Activated naive CD4-positive, alpha-beta T cell (primary cell): ENCODE measurements at places on chromosomes 11 and 22.

GRCh38 chr11:111403051-111403726 lies 24.1 kb upstream of the POU2AF1 start:
- no peak for DNase-seq

DNA sequence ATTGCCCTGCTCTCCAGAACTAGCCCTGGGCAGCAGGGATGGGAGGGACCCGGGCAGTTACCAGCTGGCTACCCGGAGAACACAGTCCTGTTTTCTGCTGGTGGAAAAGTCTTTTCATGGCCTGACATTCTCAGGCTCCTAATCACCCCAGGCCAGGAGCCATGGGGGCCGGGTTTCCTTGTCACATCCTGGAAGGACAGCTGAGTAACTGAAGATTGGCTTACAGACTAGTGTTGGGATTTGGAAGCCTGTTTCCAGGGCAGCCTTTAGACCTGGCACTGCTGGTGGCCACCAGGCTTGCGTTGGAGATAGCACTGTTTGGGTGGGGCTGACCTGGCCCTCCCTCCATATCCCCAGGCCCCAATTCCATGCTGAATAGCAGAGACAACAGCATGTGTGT lies 349.0 kb downstream of the CTTN start:
- no peak for DNase-seq

- DNase-seq: no peak
These were observed 5.1 kb downstream of the ZPR1 start for GRCh38 chr11:116782728-116783127.

GRCh38 chr11:46248289-46249102 lies 29.0 kb upstream of the CREB3L1 start:
- no peak for DNase-seq

DNA sequence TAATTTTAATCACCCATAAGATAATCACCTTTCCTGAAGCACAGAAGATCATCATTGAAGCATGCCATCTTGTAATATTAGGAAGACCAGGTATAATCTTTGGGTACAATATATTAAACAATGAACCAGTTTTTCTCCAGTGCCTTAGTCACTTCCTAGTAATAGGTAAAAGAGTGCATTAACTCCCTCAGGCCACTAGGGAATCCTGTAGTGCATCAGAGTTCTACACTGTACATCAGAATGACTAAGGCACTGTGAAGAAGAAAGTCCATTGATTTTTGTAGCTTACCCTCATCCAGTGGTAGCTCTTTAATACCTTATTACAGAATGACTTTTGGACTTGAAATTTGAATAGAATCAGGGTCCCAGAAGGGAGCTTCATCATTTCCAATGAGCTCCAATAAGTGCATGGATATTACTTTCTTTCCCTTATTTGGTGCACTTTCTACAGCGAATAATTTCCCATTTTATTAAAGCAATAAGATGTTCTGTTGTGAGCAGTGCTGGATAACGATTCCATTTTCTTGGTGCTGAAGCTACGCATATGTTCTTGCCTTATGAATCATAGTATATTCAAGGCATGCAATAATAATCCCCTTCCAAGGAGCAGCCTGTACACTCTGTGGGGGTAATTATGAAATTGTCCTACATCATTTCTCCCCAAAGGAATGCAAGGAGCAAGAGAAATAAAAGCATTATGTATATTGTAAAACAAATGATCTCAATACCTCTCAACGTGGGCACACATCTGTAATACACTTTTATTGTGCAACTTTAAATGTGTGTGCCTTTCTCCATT lies 4.7 kb downstream of the C11orf87 start:
- no peak for DNase-seq

GRCh38 chr22:22348127-22348814 lies 103.7 kb downstream of the VPREB1 start:
- no peak for DNase-seq

DNA sequence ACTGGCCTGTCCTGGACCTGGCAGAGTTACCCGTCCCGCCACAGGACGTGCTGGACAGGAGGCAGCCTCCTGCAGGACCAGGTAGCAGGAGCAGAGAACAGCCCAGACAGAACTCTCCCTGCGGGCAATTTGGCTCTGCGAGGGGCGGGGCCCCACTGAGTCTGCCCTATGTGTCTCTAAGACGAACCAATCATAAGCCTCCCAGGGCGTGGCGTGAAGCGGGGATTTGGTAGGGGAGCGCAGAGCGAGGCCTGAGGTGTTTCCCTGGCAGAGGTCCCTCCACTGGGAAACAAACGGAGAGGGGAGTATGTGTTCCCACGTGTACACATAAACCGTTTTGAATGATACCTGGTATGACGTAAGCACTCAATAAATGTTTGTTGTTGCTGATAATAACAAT lies 7.4 kb downstream of the CD82 start:
- no peak for DNase-seq

- no peak for DNase-seq
These were observed 17.9 kb upstream of the TREH start for GRCh38 chr11:118697346-118697745.

GRCh38 chr22:50399751-50400331 lies 56.7 kb downstream of the PPP6R2 start:
- no peak for DNase-seq

- DNase-seq: no peak
These were observed 2.0 kb downstream of the PARVG start for GRCh38 chr22:44182588-44183286.

GRCh38 chr11:102924851-102925380 lies 30.6 kb downstream of the MMP13 start:
- DNase-seq: no peak

- no peak for DNase-seq
These were observed 62.9 kb upstream of the CSNK2A3 start for GRCh38 chr11:11415901-11416300.

- no peak for DNase-seq
These were observed 580.1 kb downstream of the BUD13 start for GRCh38 chr11:116192509-116193210.

- DNase-seq: no peak
These were observed 3.3 kb downstream of the CD248 start for GRCh38 chr11:66313321-66314185.

DNA sequence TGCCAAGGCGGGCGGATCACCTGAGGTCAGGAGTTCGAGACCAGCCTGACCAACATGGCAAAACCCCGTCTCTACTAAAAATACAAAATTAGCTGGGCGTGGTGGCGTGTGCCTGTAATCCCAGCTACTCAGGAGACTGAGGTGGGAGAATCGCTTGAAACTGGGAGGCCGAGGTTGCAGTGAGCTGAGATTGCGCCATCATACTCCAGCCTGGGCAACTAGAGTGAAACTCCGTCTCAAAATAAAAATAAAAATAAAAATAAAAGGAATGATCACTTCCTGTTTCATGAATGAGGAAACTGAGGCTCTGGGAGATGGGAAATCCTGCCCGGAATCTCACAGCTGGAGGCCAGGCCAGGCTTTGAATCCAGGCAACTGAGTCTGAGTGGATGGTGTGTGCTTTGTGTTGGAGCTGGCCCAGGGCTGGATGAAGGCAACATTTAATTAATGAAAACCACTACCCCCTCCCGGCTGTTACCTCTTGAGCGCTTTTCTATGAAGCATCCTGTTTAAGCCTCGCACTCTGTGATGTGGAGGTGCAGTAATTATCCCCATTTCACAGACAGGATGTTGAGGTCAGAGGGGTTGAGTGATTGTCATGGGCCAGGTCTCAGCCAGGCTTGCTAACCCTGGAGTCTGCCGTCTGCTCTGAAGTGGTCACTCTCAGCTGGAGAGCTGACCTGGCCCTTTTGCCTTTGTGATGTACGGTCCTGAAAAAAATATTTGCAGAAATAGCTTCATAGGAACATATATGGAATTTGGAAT lies 27.8 kb downstream of the LRP5 start:
- no peak for DNase-seq

- no peak for DNase-seq
These were observed 13.7 kb upstream of the CDKN1C start for GRCh38 chr11:2899080-2899783.

DNA sequence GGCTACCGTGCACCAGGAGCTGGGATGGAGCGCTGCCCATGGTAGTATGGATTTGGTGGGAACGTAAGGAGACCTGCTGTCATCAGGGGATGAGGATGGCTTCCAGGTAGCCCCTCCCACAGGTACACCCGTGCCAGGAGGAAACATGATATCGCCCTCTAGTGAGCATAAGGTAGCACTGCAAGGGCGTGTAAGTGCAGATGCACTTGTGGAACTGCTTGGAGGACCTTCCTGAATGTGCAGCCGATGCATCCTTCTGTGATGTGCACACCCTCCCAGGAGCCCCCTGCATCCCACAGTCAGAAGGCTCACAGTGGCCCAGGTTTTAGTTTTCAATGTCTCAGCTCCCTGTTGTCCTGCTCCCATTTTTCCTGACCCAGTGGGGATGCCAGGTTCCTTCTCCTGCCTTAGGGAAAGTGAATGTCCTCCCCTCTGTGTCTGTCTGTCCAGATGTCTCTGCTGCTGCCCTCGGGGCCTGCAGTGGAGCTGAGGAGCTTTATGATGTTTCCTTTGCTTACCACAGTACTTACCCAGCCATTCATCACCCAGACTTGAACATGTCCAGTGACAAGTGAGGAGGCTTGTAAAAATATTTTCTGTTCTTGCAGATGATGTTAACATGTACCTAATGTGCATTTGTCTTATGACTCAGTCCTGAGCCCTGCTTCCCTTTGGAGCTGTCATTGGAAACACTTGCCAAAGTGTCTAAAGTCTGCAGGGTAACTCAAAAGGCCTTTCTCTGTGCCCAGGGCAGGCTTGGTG lies 49.2 kb downstream of the DBX1 start:
- no peak for DNase-seq

DNA sequence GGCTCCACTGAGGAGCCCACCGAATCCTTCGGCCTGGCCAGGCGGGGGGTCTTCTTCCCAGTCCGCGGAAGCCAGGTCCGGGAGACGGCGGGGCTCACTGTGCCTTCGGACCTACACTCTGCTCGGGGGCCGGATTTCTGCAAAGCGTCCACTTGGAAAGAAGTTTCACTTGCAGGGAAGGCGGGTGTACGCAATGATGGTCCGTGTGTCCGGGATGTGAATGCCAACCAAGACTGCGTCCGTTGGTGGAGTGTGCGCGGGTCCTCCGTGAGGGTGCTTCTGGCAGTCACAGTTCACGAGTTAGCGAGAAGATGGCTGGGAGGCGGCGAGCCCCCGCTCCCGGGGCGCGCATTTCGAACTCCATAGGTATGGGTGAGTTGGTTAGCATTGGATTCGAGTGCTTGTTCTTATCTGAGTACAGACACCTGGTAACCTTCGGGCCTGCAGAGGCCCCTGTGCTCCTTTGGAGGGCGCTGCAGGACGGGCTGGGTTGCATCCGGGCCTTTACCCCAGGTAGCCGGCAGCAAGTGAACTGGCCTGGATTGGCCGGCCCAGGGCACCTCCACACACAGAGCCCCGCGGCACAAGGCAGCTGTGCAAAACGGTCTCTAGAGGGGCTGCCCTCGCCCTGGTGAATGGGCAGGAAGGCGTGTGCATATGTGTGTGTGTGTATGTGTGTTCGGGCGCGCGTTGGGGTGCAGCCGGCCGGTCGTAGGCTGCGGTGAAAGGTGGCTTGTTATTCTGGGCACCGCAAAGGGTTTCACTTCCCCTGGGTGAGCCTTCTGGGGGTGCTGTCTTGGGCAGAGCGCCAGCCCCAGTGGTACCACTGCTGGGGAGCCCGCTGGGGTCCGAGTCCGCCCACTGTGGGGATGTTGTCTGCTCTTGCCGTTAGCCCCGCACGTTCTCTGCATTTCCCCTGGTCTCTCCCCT lies 13.3 kb upstream of the CYP2R1 start:
- DNase-seq: peak; percentile 68

- DNase-seq: no peak
These were observed 418.6 kb upstream of the LRRC4C start for GRCh38 chr11:41878095-41878494.

DNA sequence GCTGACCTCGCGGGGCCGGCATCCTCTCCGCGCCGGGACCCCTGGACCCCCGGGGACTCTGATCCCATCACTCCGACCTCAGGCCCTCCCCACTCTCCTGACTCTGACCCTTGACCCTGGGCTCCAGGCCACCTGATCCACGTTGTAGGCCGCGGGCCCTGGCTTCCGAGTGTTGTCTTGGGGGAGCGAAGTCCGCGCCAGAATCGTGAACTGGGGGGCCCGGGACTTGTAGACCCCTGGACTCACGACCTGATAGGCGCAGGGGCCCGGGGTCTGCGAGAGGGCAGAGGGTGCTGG lies 716 bp upstream of the TYMP start:
- no peak for DNase-seq

DNA sequence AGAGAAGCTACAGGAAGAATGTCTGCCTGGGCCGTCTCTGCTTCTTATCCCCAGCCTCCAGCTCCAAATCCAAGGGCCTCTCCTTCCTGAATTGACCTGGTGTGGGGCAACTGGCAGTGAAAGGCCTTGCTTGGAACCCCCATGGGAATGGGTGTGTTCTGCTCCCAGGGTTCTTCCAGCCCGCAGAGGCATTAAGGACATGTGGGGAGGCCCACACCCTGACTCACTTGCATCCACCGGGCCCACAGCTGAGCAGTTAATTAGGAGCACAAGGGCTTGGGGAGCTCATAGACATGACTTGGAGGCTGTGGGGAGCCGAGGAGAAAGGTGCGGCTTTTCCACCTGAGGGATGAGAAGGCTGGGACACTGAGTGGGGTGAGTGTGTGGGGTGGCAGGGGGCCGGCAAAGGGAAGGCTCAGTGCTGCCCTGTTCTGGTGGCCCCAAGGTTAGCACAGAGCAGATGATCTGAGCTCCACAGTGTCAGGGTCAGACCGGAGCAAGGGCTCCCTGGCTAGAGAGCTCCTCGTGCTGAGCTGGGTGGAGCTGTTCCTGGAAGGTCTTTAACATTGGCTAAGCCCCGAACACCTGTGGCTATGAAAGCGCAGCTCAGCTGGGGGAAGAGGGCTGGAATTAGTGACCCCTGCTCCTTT lies 64.5 kb upstream of the NECTIN1 start:
- no peak for DNase-seq

GRCh38 chr22:39446239-39446721 lies 10.5 kb upstream of the MGAT3 start:
- no peak for DNase-seq

- no peak for DNase-seq
These were observed 50.8 kb upstream of the SLC36A4 start for GRCh38 chr11:93248602-93249001.

DNA sequence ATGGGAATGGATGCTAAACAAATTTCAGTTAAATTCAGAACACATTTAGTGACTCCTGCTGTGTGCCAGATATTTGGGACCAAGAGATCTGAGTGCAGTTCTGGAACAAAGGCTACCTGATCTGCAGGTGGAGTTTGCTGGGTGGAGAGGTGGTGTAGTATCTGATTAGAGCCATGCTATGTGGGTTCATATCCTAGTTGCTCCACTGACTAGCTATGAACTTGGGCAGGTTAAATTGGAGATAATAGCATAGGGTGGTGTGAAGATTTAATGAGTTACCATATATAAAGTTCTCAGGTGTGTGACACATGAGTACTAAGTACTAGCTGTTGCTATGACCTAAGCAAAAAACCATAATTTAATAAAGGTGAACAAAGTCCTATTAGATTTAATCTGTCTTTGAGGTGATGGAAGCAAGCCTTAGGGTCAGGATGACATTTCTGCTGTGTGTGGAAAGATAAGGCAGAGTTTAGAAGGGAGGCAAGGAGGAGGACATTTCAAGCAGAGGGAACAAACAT lies 2.1 kb downstream of the ENDOD1 start:
- DNase-seq: no peak
